ENCODE measurements at places on chromosomes 11 and 22.

DNA sequence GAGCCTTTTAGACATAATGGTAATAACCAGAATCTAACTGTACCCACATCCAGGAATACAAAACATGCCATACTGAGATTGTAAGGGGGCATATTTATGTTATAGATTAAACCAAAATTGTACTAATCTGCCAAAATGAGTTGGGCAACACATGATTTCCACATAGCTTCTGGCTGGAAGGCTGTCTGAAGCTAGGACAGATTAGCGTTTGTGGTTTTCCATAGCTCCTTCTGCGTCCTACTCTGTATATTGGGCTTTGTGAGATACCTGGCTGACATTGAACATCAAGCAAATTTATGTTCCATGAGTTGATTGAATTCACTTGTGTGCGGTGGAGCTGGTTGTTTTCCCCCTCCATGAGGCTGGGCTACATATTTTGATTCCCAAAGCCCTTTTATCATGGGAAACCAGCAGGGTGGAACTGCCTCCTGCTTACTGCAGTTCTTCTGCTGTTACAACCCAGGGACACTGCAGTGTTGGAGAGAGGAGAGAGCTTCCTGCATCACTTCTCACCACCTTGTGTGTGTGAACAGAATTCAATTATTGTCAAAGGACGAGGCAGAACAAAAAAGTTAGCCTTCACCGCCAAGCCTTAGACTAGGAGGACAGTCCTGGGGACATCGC lies 114.9 kb downstream of the C11orf91 start:
- DNase-seq = no peak

GRCh38 chr11:833849-834311 lies 1.1 kb downstream of the CD151 start:
- no peak for DNase-seq

- no peak for DNase-seq
These were observed 2.4 kb upstream of the TRABD start for GRCh38 chr22:50183141-50183971.

DNA sequence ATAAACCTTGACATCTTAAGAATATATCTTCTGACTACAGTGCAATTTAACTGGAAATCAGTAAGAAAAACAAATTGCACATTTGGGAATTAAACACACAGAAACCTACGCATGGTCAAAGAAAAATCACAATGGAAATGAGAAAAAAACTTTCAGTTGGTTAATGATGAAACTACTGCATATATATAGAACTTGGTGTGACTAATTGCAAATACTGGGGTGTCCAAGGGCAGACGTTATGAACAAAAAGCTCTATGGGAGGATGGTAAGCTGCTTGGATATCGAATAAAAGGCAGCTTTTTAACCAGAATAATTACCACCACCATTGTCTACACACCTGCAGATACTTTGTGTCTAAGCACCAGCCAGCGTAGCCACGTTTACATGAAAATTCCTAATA lies 791 bp downstream of the GDPD4 start:
- DNase-seq = no peak

- DNase-seq = no peak
These were observed 236.1 kb downstream of the TTC28 start for GRCh38 chr22:28443526-28443876.

GRCh38 chr22:49678137-49678841 lies 149.4 kb downstream of the BRD1 start:
- no peak for DNase-seq

DNA sequence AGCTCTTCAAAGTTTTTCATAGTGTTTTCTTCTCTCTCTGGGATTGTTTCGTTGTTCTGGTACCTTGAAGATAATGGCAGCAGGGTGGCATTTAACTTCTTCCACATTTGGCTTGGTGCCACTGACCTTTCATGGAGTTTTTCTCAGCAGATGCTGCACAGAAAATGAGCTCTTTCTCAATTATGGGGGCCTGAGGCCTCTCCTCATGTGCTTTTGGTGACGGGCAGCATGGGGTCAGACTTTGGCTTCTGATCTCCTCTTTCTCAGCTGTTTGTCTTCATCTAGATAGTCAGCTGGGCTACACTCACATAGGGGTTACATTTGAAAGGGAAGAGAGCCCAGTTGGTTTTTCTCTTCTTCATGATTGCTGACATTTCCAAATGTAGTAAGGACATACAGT lies 76.3 kb downstream of the FAT3 start:
- no peak for DNase-seq

DNA sequence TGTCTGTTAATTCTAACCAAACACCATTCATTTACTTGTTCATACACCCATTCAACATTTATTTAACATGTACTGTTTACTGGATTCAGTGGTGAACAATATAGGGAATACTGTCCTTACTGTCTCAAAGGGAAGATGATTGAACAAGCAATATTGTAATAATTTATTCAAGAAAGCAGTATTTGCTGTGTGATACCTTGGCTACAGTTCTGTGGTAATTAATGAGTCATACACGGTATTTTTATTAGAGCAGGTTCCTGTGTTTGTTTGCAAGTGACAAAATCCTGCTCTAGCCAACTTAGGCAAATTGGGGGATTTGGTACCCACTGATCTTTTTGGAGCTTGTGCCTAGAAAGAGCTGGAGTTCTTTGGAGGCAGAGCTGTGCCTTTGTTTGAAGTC lies 15.7 kb downstream of the PIH1D2 start:
- no peak for DNase-seq

GRCh38 chr11:83464160-83464944 lies 178.2 kb upstream of the CCDC90B start:
- no peak for DNase-seq

DNA sequence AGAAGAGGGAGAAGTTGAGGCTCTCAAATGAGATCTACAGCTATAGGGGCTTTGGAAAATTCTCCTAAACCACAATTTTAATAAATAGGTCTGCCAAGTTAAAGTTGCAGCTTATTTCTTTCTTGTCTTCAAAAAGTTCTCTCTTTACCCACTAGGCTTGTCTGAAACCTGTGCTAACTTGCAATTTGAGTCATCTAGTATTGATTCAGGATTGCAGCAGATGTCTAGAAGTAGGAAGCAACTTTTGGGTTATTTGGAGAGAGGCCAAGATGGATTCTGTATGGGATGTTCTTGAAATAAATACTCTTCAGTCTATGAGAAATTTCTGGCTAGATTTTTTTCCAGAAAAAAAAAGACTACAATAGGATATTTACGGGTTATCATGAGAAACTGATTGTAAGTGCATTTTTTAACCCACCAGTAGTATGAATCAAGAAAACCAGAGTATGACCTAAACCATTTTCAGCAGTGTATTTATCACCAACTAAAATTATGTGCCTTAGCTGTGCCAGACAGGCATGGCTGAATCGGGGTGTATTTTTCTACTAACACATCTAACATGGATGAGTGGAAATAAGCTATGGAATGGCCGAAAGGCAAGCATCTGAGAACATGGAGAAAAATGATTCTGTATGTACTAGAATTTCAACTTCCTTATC lies 4.9 kb upstream of the RAB38 start:
- no peak for DNase-seq

DNA sequence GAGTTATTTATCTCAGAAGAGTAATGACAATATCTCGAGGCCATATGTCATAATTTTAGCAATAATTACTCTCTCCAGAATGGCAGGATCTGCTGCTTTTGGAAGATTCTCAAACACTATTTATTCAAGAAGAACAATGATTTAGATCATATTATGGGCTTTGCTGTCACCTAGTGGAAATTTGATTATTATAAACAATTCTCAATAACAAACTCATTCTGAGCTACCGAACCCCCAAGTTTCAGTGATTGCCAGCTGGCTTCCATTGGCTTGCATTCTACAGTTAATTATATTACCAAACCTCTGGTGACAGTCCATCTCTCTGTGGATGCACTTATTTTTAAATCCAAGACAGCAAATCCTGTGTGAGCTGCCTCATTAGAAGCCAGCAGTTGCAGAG lies 27.9 kb upstream of the SLC36A4 start:
- no peak for DNase-seq

- DNase-seq = no peak
These were observed 150.2 kb downstream of the TEAD1 start for GRCh38 chr11:12824281-12825041.

GRCh38 chr22:50222508-50222907 lies 21.7 kb downstream of the SELENOO start:
- DNase-seq = no peak

DNA sequence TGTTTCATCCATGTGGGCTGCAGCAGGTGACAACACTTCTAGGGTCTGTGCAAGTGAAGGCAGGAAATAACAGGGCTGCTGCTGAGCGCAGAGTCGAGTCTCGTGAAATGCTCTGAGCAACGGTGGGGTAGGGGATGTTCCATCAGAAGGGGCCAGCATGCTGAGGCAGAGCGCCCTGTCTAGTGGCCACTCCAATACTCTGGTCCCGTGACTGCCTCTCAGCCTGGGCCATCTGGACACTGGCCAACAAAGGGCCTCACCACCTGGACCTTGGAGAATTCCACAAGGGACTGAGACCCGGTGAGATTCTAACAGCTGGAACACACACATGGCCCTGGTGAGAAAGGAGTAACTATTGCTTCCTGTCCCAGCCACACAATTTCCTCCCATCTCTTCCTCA lies 375.7 kb downstream of the SHANK2 start:
- no peak for DNase-seq

- DNase-seq = no peak
These were observed 20.8 kb upstream of the TXNRD2 start for GRCh38 chr22:19962246-19962908.

DNA sequence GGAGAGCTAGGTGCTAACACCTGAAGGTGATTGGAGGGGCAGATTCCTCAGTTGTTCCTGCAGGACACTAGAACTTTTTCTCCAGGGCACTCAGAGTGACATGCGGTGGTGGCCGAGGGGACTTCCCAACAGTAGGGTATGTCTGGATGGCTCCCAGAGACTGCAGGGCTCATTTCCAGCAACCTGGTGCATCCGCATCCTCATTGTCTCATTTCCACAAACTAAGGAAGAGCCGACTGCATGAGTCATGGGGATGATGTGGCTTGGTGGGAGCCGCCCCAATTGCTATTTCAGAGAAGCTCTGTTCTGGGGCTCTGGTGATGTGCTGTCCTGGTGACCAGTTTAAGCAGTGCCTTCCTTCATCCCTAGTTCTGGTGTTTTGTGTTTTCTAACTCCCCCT lies 2.8 kb upstream of the ROBO4 start:
- DNase-seq = no peak

GRCh38 chr11:58286249-58286648 lies 18.2 kb upstream of the OR10W1 start:
- no peak for DNase-seq

DNA sequence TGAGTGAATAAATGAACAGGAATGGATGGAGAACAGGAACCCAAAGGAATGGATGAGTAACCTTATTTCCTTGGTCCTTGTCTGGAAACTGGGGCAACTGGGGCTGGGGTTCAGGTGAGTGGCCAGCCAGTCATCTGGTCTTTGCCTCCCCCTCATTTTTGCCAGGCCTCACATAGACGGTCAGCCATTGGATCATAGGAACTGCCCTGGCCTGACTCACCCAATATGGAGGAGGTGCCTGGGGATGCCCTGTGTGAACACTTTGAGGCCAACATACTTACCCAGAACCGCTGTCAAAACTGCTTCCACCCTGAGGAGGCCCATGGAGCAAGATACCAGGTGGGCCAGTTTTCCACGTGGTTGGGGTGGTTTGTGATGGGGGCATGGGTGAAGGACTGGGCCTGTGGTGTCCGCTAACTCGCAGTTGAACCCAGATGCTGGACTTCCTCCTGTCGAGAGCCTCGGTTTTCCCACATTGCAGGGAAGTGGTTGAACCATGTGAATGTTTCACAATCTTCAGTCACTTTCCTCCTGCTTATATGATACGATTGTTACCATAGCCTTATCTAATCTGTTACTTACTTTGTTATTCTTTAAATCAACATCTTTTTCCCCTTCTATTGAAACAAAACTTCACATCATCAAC lies 4.4 kb downstream of the TRIOBP start:
- DNase-seq = no peak

GRCh38 chr22:34849965-34850364 lies 216.0 kb upstream of the ISX start:
- DNase-seq = no peak

DNA sequence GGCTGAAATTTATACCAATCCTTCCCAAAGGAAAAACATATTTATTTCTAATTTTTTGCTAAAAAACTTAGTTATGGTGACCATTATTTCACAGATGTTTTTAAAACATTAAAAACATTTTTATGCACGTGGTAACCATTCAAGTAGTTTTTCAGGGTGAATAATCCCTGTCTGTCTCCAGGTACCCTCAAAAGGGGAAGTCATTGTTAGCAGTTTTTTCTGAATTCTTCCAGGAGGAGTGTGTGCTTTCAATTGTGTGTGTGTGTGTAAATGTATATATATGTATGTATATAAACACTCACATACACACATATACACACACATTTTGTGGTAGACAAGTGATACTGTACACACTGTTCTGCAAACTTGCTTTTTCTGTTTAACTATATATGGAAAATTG lies 43.9 kb downstream of the MIAT start:
- no peak for DNase-seq

DNA sequence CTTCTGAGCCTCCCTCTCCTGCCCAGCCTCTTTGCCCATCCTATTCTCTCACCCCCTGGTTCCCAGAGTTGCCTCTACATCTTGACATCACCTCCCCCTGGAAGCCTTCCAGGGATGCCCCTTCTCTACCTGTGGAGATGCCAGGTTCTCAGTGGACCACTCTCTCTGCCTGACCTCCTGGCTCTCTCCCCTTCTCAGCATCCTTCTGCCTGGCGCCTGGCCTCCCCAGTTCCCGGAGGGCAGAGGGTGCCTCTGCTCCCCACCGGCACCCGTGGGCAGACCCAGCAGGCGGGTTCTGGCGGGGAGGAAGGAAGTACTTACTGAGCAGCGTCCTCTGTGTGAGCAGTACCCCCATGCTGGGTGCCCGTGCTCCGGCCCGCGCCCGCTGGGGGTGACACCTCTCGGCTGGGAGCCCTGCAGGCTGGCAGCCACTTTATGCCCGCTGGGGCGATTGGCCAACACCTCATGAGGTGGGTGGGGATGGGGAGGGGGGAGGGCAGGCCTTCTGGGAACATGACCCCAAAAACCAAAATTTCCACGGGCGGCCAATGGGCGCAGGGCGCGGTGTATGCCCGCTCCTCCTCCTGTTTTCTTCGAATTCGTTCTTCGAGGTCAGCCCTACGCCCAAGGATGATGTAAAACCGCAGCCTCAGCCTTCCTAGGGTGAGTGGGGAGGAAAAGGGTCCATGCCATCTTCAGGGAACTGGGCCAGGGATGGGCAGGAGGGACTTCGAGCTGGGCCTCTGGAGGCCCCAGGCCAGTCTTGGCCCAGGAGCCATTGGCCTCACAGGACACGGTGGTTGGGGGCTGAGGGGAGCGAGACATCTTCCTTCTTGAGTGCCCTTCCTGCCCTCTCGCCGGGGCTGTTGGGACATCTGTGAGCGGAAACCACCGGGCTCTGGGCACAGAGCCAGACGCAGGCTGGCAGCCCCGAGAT lies at the start of gene OSM:
TSS of gene OSM (minus strand) at position 407 of the 937 bp plus-strand sequence. CDS start at position 355, 52 bp downstream.
- DNase-seq = no peak

DNA sequence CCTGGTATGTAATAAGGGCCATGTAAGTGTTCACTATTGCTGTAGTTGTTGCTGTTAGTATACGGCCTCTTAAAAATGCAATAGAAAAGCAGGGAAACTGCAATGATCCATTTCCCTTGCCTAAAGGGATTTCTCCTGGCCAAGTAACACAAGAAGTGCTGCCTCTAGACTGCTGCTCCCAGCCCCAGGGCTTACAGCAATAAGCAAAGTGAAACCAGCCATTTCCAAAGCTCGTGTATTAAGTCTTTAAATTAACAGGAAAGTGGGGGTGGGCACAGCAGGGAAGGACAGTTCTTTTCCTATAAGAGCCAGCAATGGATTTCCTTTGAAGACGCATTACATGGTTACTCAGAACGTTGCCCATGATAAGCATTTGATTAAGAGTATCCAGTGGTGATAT lies 36.9 kb upstream of the WT1 start:
- DNase-seq = no peak

Measured in activated CD8-positive, alpha-beta memory T cell treated with anti-CD3 and anti-CD28 coated beads for 1 hour (primary cell).